OCI-LY7 (cell line): ENCODE measurements at places on chromosomes 2 and 18. TPM values are rescaled to one million over a fixed set of nuclear protein-coding genes. Genes with fewer than 3 reads are reported as not detected.

Gene CCDC150
- total RNA-seq, result 28.7 and 29.7 TPM in 2 replicates

Gene CPS1
- 0.20 and 0.27 TPM in 2 replicates for total RNA-seq

GRCh38 chr18:8982416-8983183 lies 119.9 kb upstream of the NDUFV2 start:
- peak; percentile 91 for DNase-seq

DNA sequence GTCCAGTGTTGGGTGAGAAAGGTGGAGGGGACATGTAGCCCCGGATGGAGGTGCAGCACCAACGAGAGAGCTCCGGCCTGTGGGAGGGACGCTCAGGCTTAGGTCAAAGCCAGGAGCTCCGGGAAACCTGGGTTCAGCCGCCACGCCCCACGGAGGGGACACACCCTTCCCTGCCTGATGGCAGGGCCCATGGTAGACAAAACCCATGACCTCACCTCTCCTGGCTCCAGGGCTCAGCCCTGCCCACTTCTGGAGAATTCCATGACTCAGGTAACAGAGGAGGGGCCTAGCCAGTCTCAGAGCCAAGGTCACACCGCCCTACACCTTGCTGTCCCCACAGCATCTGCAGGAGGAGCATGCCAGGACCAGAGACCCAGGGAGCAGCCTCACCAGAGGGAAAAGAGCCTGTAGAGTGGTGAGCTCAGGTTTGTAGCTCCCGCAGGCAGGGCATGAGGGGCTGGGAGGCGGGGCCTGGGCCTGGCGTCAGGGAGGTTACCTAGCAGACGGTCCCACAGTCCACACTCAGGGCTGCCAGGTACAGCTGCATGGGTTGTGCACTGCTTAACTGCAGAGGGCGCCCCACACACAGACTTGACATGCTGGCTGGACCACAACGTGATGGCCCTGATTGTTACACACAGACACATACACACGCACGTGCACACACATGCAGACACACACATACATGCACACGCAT lies 70.8 kb upstream of the SMAD7 start:
- peak; percentile 88 for DNase-seq

Gene CDH19
- not detected in 2 replicates for total RNA-seq

- DNase-seq, result peak; percentile 65
Observed at GRCh38 chr2:23375448-23375847, 9.5 kb upstream of the KLHL29 start.

Gene CDCA7
- total RNA-seq, result 170 and 193 TPM in 2 replicates

Gene IL36G
- total RNA-seq, result not detected in 2 replicates

GRCh38 chr18:63317556-63317946 lies 2.0 kb downstream of the BCL2 start:
- DNase-seq, result no peak

Gene HOXD12
- 0.25 TPM in 1 of 2 replicates, not detected in the other for total RNA-seq

- no peak for DNase-seq
Observed at GRCh38 chr2:109126501-109126860, 2.5 kb upstream of the SH3RF3 start.

Gene UPP2
- total RNA-seq, result not detected in 2 replicates

Gene TUBA3E
- total RNA-seq, result not detected in 2 replicates

DNA sequence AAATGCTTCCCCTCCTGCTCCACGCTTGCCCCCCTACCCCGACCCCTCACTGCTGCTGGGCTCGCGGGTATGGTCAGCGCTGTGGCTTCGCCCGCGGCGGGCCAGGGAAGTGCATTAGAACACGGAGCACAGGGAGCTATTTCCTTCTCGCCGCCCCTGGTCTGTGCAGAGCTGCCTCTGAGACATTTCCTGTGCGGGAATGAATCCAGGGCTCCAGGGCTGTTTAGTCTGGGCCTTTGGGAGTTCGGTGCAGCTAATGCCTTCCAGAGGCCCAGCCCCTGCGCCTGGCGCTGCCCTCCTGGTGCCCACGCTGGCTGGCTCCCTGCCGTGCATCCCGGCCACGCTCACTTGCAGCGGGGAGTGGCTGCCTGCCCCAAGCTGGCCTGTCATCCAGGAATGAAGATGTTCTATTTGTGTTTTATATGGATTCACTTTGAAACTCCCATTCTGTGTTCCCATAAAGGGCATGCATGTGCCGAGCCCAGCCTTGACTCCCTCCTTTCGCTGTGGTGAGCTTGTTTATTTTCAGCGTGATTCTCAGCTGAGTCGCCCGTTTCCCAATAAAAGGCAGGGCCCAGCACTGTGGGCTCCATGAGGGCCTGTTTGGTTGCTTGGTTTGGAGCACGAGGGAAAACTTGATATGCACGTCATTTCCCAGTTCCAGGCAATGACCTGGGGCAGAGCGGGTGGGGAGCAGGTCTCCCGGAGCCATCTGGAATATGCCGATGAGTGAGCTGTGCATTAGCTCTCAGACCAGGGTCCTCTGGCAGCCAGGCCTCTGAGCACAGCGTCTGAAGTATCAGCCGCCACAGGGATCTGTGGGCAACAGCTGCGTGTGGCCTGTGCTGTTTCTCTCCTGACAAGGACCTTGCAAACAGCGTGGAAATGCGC lies 42.7 kb downstream of the SH3RF3 start:
- DNase-seq, result no peak

DNA sequence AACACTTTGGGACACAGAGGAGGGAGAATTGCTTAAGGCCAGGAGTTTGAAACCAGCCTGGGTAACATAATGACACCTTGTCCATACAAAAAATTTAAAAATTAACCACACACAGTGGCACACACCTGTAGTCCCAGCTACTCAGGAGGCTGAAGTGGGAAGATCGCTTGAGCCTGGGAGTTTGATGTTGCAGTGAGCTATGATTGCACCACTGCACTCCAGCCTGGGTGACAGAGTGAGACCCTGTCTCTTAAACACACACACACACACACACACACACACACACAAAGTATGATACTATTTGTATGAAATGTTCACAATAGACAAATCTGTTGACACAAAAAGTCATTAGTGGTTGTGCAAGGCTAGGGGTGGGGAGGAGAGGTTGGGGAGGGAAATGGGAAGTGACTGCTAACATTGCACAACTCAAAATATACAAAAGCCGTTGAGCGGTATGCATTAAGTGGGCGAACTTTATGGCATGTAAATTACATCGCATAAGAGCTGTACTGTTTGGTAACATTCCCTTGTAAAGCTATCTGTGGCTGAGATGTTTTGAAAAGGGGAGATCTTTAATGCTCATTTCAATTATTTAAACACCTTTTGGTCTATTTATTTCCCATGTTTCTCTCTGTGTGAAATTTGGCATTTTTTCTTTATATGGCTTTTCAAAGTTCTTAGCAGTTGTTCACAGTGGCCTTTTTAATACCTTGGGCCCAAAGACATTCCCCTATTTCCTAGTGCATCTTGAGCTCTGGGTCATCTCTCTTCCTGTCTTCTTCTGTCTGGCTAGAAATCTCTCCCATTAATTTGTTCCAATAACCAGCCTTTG lies 58.9 kb upstream of the ZNF516 start:
- no peak for DNase-seq

Gene MGAT4A
- total RNA-seq, result 9.5 and 15.4 TPM in 2 replicates

Gene REG1B
- not detected in 2 replicates for total RNA-seq

Gene KCNIP3
- total RNA-seq, result not detected in 2 replicates

GRCh38 chr2:170123593-170123992 lies 54.4 kb upstream of the MYO3B start:
- DNase-seq, result no peak

GRCh38 chr2:177265824-177266817 lies 1.6 kb upstream of the NFE2L2 start:
- DNase-seq, result peak; percentile 54

GRCh38 chr2:36459725-36460137 lies 104.2 kb downstream of the CRIM1 start:
- DNase-seq, result no peak

GRCh38 chr18:62464266-62464665 lies 58.6 kb upstream of the ZCCHC2 start:
- DNase-seq, result no peak
